ENCODE measurements at places on chromosomes 5 and 9.

DNA sequence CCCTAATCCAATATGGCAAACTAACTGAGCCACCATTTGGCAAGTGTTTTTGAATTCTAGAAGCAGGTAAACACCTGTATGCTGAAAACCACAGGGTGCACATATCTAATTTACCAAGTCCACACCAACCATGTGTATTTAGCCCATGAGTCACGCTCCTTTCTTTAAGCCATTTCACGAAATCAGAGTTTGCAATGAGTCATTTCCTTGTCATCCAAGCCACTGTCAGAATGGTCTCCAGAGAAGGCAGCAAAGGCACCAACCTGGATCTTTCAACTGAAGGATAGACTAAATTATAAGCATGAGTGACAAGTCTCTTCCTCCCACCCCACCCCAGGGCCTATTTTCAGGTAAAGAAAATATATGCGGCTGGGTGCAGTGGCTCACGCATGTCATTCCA, 110.0 kb downstream of the PAX5 start:
- DNase-seq: no peak

DNA sequence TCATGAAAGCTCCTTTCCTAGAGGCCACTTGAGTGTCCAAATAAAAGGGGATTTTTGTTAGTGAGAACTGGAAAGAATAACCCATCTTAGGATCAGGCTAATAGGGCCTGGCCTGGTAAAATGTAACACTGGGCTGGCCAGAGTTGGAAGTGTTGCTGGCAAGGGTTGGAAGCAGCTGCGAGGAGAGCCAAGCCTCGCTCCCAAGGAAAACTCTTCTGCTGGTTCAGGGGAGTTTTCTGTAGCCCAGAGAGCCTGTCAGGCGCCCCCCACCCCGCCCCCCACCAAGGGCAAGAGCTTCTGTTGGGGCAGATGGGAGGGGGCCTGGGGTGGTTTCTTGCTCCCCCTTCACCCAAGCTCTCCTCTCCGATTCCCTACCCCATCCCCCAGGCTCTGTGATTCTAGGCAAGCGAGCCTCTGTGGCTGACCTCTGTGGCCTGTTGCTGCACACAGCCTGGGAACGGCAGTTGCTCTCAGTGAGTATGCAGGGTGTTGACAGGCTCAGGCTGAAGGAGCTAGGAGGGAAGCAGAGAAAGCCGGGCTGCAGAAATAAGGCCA, 547.8 kb downstream of the CCDC171 start:
- DNase-seq: no peak

DNA sequence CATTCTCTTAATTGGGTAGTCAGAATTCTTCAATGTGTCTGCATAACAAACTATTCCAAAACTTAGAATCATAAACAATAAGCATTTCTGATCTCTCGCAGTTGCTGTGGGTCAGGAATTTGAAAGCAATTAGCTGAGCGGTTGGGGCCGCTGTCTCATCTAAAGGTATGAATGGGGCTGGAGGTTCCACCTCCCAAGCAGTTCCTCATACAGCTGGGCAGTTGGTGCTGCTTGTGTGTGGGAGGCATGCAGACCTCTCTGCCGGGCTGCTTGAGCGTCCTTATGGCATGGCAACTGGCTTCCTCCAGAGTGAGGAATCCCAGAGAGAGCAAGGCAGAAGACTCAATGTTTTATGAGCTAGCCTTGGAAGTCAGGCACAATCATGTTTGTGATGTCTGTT, 30.2 kb upstream of the SEMA4D start:
- no peak for DNase-seq

GRCh38 chr5:11224436-11225187, 463.6 kb upstream of the DAP start:
- no peak for DNase-seq

DNA sequence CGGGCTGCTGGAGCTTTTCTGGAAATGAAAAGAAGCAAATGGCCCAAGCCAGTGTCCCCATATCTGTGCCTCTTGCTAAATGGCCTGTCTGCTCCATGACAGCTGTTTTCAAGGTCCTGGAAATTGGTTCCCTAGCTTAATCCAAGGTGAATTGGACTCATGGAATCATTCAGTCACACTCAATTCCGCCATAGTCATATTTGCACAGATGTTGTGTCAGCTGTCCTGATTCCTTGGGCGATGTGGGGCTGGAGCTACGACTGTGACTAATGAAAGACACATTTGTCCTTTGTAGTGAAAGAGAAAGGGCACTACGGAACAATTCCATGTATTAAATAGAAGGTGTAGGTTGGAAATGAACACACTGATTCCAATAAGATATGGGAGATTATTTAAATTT, 102.9 kb upstream of the MEGF10 start:
- no peak for DNase-seq

DNA sequence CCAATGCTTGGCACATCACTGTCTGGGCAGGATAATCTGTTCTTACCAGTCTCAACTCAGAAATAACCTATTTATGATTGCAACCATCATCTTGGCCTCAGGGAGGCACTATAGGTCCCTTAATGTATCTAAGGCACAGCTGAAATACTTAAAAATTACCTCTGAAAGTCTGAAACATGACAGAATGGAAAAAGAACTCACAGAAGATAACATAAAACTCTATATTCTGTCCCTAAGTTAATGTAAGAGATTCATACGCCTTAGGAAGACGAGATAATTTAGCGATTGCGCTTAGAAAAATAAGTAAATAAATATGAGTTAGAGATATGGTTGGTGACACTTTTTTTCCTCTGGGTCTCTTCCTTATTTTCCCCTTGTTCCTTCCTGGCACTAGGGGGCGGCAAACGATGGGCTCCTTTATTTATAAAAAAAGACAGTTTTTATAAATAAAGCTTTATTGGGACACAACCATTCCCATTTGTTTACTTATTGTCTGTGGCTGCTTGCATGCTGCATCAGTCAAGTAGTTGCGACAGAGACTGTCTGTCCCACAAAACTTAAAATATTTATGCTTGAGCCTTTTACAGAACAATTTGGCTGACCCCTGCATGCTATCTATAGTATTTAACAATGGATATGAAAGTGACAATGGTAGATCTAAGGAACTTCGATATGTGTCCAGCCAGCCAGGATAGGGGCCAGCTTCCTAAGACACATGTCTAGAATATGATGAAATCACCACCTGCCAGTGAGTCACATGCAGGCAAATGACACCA, 79.6 kb downstream of the PDE4D start:
- DNase-seq: no peak

- DNase-seq: no peak
Observed at GRCh38 chr5:119397518-119398380, 41.9 kb downstream of the TNFAIP8 start.

DNA sequence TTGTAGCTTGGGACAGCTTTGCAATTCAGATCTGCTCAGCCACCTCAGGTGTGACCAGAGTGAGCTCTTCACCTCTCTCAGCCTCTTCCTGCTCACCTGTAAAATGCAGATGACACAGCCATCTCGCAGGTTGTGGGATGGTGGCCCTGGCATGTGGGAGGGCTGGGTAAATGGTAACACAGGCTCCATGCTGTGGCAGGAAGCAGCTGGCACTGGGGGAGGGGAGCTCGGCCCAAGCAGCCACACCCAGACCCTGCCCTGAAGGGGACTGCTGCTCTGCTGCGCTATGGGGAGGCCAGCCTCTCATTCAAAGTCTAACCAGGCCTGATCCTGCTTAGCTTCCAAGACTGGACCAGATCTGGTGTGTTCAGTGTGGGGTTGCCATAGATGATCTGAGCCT, 24.1 kb downstream of the PHF2 start:
- no peak for DNase-seq

- no peak for DNase-seq
Observed at GRCh38 chr5:122101636-122102285, 23.7 kb upstream of the LOX start.

DNA sequence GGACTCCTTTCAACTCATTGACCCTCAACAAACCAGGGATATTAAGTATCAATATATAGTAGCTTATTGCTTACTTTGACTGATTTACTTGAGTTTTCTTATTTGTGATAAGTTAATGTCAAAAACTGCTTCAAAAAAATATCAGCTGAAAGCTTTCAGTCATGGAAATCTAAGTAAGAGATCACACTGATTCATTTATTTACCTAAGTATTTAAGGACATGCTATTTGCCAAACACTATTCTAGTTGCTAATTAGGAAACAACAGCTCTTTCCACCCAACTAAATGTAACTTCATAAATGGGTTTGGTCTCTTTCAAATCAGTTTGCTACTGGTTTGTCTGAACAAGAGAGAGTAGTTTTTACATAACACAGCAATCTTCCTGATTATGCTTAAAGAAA, 48.2 kb downstream of the CHD1 start:
- DNase-seq: no peak

Measured in GM12891 (cell line).